ENCODE measurements at places on chromosomes 2 and 18.
A peak's percentile ranks its signal among the peaks of the same experiment; 100 is the strongest.

DNA sequence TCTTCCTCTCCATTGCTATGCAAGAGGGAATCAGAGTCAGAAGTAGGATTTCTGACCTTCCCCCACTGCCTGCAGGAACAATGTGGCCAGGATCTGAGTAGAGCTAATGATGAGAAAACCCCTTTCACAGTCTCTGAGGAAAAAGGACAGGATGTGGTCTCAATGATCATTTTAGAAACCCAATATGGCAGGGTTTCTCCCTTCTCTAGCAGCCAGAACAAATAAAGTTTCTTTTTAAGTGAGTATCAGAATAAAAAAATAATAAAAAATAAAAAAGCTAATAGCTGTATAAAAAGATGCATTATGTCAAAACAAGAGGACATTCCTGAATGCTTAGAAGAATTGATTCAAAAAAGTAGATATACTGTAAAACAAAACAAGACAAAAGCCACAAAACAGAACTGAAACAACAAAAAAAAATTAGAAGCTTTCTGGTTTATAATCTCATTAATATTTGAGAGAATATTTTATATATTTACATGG, 1124.9 kb upstream of the ZEB2 start:
- no peak for DNase-seq

DNA sequence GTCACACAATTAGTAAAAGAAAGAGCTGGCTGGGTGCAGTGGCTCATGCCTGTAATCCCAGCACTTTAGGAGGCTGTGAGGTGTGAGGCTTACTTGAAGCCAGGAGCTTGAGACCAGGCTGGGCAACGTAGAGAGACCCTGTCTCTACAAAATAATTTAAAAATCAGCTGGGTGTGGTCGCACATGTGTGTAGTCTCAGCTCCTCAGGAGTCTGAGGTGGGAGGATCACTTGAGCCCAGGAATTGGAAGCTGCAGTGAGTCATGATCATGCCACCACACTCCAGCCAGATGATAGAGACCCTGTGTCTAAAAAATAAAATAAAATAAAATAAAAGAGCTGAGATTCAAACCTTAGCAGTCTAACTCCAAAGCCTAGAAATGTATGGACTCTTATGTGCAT, 39.0 kb upstream of the NEDD4L start:
- DNase-seq = no peak

DNA sequence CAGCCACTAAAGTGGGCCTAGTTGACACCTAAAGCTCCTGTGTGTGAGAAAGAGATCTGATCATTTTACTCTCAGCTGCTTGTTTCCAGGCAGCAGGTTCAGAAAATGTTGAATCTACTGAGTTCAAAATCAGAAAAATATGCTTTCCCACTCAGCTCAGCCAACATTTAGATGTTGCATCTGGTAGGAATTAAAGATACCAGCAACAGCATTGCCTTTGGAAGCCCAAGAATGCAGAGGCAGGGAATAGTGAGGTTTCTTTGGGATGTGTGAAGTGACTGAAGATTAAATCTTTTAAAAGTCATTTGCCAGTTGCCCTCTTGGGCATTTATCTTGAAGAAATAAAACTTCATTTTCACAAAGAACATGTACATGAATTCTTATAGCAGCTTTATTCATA, 33.9 kb upstream of the DOCK10 start:
- DNase-seq = no peak

DNA sequence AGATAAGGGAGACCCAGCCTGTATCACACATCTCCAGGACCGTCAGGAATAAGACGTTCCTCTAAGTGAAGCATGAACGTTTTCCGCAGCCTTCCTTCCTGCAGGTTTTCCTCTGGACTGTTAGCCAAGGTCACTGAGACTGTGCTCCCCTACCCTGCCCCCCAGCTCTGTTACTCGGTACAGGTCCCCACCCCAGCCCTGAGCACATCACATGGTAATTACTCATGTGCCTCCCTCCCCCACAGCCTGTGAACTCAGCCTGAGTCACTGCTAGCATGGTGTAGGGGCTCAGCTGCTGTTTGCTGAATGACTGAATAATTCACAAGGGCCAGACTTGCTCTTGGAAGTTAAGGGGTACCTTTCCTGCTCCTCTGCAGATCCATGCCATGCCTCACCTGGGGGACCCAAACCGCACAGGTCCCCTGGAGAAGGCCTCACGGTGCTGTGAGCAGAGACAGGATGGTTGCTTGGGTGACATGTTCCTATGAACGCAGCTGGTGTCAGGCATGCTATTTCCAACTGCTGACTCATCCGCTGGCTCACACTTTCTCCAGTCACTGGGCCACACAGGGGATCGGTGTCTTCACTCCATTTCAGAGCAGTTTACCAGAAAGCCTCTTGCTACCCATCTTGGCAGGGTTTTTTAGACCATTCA, 88.2 kb downstream of the PLB1 start:
- DNase-seq = no peak

GRCh38 chr2:40642726-40643125, 190.8 kb upstream of the SLC8A1 start:
- DNase-seq = no peak

DNA sequence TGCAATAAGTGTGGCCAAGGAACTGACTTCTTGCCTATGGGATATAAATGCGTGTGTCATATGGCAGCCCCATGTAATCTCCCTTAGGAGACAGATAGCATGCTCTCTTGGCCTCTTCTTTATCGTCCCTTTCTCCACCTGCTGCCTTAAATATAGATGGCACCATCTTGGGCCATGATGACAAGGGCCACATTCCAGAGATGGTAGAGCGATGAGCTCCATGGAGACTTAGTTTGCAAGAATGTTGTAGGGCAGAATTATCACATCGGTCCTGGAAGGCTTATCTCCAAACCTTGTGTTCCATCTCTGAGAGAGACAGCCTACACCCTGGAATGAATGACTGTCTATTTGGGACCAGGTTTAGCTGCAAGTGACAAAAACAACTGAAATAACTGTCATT, 536.7 kb downstream of the TNS1 start:
- no peak for DNase-seq

GRCh38 chr18:69998523-69998987, 50.9 kb upstream of the CD226 start:
- no peak for DNase-seq

DNA sequence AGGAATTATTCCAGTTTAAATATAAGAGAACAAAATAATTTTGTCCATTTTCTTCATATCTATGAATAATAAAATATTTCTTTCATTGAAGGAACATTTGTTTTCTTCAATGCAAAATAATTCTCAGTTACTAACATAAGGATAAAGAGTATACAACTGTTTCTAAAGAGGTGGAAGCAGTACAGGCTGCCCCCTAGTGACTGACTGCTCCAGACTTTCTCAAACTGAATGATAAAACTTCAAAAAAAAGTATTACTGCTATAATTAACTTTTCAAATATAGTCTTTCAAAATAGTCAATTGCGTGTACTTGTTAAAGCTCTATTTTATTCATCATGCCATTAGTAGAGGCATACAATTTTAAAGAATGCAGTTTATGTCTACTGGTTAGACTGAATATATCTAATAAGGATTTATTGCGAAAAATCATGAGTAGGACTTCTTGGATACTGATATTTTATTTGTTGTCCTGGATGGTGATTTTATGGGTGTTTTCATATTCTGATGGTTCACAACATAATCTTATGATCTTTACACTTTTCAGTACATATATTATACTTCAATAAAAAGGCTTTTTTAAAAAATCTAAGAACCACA, 100.1 kb downstream of the WDPCP start:
- no peak for DNase-seq

- no peak for DNase-seq
Observed at GRCh38 chr2:142944721-142945120, 67.3 kb downstream of the KYNU start.

GRCh38 chr2:176088048-176088936, 4.2 kb upstream of the HOXD13 start:
- peak; percentile 29 for DNase-seq

- DNase-seq = no peak
Observed at GRCh38 chr2:46857871-46858701, 57.5 kb downstream of the MCFD2 start.

GRCh38 chr2:12347066-12347493, 369.7 kb upstream of the TRIB2 start:
- DNase-seq = no peak

GRCh38 chr2:171972329-171972982, 27.3 kb upstream of the METAP1D start:
- DNase-seq = no peak

DNA sequence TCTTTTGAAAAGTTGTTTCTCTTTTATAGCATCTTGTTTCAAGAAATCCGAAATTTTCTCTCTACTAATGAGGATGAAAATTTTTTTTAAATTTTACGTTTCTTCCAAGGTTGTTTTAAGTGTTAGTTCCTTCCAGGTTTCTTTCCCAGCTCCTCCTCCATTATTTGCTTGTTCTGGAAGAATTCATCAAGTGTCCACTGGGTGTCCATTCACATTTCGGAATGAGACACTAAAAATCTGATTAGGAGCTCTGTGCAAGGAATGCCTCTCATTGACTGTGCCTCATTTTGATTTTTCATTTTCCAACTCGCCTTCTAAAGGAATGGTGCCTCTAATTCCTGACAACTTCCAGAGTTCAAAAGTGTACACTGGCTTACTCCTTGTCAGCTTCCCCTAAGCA, 6.1 kb downstream of the SP100 start:
- no peak for DNase-seq

DNA sequence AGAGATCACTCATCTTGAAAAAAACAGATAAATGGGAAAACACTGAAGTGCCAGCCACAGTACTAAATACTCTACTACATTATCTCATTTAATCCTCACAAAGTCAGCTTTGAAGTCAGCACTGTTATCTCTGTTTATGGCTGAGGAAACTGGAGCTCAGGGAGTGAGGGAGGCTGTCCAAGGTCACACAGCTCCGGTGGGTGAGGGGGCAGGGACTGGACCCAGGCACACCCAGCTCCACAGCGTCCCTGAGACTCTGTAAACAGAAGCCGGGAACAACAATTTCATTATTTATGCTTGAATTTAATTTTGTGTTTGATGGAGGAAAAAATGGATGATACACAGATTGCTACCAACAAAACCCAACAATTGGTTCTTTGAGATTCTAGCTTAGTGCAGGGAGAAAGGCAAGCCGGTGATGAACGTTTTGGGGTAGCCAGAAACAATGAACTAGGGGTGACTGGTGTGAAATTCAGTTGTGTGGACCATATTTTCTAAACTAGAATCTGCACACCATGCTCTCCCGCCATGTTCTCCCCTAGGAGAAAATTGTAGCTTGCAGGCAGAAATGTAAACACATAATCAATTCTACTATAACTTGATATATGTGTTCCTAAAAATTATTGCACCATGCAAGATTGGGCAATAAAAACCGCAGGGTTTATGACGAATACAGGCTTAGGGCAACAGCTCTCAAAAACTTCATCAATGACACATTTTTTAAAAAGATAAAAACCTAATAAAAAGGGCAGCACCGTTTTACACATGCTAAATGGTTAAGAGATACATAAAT, at the start of gene GREB1:
TSS of gene GREB1 (plus strand) at position 768 of the 793 bp plus-strand sequence. CDS start 22,570 bp downstream, outside the sequence.
- DNase-seq = no peak

- no peak for DNase-seq
Observed at GRCh38 chr2:46978723-46979122, 63.1 kb upstream of the MCFD2 start.

DNA sequence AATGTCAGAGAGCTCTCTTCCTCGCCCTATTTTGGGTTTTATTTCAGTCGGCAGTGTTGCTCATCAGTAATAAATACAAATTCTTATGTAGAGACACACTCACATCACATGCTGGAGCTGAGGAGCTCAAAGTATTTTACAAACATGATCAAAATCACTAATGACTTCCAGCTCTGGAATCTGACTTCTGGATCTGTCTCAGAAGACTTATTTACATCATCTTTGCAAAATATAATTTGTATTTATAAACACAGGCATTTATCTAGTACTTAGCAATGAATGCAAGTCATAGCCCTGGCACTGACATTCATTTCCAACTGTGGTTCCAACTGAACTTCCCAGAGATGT, 327.1 kb downstream of the NCKAP5 start:
- DNase-seq = no peak

DNA sequence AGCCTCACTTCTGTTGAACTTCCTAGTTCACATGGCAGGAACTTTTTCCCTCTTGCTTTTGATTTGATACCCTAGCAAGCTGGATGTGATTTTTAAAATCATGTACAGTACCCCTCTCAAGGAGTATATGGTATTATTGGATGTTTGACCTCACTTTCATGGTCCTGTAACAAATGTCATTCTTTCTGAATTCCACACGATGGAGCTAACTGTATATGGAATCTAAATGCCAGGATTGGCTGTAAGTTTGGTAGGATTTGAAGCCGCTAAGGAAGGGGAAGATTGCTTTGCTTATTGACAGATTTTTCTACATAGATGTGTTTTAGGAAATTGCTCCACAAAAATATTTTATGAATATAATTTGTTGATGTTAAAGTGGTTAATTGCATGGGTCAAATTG, 18.3 kb downstream of the MAIP1 start:
- DNase-seq = no peak

DNA sequence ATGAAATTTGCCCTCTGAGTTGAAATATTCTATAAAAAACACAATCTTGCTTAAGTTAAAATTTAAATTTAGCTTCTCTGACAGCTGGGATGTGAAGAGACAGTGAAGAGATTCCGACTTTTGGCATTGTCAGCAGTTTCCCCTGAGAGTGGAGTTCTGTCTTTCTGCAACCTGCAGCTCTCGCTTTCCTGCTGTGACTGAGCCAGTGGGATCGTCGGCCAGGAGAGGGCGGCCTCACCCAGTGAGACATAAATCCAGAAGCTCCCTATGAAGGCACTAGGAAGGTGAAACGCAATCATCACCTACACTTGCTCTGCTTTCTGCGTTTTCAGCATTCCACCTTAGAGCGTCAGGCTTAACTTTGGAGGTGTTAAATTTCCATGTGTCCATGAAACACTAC, 75.4 kb upstream of the HNMT start:
- DNase-seq = no peak

DNA sequence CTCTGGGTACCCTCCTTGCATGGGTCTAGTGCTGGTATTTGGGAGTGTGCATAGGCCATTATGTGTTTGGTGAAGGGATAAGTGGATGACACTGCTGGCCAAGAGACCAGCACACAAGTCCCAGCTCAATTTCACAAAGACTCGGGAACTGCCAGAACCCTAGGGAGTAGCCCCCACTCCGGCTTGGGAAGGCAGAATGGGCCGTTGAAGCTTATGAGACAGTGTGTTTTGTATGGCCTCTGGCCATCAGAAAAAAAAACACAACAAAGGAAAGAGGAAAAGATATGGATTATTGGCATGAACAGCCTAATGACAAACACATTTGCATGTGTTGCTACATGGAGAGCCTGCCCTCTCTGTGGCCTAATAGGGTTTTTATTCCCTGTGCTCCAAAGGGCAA, 144.2 kb downstream of the TTC32 start:
- no peak for DNase-seq

- no peak for DNase-seq
Observed at GRCh38 chr2:41720331-41721251, 327.2 kb upstream of the PKDCC start.
